Stimulated activated CD4-positive, alpha-beta T cell treated with anti-CD3 and anti-CD28 coated beads, TNF-alpha, amount 100 ng/mL, for 1 hour (primary cell): ENCODE measurements at places on chromosomes 13 and 19.

- DNase-seq = no peak
Observed at GRCh38 chr13:98778749-98779148, 26.3 kb upstream of the SLC15A1 start.

GRCh38 chr13:36130193-36130551, 1.0 kb downstream of the DCLK1 start:
- no peak for DNase-seq

- DNase-seq = no peak
Observed at GRCh38 chr19:31545777-31546176, 196.5 kb upstream of the TSHZ3 start.

- DNase-seq = no peak
Observed at GRCh38 chr19:23882493-23882892, 32.2 kb upstream of the ZNF726 start.

DNA sequence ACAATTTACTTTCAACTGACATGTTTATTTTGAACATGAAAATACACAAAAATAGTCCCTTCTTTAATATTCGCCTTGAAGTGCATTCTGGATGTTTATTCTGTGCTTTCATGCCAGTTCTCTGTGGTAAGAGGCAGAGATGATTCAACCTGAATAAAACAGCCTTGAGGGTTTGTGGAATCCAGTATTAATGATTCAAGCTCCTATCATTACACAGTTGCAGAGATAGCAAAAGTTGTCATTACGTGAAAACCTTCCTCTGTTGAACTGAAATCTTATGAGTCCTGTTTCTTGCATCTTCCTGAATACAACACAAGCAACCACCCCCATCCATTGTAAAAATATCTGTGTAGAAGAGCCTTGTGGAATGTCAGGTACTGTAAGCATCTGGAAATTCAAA, 142.3 kb upstream of the HTR2A start:
- DNase-seq = no peak

GRCh38 chr13:50370303-50370950, 355.2 kb downstream of the KCNRG start:
- DNase-seq = no peak

DNA sequence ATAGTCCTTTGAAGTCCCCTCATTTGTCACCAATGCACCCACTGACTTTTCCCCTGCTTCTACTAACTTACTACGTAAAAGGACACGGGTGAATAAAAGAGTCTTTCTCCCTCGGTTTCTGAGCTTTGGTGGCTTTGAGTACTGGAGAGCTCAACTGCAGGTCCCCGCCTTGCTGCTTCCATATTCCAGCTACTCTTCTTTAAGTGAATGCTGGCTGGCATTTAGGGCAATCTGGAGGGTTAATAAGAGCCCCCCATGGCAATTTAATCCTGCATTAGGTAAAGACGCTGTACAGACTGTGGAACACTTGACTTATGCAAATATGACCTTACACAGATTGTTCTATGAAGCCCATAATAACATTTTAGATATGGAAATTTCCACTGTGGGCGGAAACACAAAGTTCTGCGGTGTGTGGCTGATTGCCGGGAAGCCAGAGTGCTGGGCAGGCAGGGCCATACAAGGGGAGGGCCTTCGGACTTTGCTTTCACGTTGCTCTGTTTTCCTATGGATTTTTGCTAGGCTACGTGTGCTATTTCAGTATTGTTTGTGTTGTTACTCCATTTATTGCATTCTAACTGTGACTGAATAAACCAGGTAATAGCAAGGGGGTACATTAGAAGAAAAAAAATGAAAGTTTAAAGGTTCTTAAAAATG, 97.5 kb downstream of the SLC10A2 start:
- no peak for DNase-seq

DNA sequence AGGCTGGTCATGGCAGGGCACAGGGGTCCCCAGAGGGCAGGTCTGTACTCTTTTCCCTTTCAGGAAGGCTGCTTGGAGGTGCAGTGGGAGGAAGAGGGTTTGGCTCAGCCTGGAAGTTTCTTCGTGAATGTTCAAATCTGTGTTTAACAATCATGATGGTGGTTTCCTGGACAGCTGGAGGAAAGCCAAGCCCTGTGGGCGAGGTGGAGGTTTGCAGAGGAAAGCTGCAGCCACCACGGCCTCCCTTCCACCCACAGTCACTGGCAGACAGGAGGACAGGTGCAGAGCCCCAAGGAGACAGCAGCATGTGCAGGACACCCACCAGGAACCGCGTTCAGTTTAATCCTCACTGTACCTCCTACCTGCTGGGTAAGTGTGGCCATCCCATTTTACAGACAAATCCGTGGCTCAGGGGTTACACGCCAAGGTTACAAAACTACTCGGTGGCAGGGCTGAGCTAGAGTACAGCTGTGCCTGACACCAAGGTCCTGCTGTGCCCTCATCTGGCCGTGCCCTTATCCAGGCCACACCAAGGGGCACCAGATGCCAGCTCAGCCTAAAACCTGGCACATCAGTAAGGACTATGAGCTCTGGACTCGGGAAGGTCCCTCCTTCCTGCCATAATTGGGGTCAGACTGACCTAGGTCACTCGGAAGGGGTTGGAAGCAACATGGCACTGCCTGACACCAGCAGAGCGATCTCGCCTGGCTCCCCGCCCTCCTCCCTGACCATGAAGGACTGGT, 34.1 kb downstream of the SUGP2 start:
- no peak for DNase-seq

DNA sequence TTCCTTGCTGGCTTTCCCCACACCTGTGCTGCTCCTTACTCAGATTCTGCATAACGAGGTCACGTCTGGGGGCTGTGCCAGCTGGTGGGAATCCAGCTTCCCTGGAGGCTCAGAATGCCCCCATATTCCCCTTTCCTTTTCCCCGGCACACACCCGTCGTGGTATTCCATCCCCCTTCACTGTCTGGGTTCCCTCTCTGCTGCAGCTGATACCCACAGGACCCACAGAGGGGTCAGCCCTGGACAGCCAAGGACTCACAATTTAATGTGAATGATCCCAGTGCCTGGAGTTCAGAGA, 4.2 kb upstream of the MYH14 start:
- DNase-seq = no peak

DNA sequence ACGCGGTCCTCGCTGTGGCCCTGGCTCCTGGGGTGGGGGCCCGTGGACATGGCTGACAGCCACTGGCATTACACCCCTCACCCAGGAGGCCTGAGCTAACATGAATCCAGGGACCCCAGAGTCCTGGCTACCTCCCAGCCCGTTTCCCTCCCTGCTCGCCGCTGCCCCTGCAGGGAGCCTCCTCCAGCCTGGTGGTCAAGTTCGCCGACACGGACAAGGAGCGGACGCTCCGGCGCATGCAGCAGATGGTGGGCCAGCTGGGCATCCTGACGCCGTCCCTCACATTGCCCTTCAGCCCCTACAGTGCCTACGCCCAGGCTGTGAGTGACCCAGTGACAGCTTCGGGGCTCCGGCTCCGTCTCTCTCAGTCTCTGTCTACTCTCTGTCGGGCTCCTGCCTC, 56.6 kb downstream of the CELF5 start:
- DNase-seq = no peak

GRCh38 chr19:47142779-47143178, 12.1 kb downstream of the SAE1 start:
- DNase-seq = no peak

GRCh38 chr19:19595171-19595701, 23.3 kb downstream of the PBX4 start:
- DNase-seq = no peak

- DNase-seq = no peak
Observed at GRCh38 chr19:39470724-39471339, 9.8 kb upstream of the TIMM50 start.

DNA sequence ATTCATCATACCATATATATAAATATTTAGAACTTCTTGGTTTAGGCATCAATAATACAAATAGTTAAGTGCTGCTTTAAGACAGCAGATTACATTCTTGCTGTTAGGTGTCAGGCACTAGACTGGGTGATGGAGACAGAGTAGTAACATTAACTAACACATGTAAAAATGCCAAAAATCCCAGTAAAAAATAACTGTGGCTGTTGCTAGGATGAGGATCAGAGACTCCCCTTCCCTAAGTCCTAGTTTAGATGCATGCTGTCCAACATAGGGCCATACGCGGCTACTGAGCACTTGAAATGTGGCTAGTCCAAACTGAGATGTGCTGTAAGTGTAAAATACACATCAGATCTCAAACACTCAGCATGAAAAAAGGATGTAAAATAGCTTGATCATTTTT, 94.7 kb downstream of the CDADC1 start:
- no peak for DNase-seq

- DNase-seq = no peak
Observed at GRCh38 chr13:22173610-22174009, 502.7 kb downstream of the FGF9 start.

DNA sequence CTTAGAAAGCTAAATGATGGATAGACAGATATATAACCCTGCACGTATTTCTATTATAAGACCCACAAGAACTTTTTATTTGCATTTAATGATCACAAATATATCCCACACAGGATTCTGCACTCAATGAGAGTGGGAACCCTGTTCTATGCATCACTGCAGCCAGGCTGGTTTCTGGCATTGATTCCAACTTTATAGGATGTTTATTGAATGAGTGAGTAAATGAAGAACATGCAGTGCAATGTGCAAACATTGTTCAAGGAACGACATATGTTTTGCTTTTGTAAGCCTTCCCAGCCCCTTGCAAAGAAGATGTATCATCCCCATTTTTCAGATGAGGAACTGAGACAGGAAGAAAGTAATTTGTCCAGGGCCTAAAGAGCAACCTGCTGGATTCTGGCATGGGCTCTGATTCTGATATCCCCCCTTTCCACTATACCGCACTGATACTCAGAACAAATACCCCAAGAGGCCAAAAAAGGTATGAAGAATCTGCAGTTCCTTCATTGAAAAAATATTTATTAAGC, 246.3 kb downstream of the LACC1 start:
- no peak for DNase-seq

DNA sequence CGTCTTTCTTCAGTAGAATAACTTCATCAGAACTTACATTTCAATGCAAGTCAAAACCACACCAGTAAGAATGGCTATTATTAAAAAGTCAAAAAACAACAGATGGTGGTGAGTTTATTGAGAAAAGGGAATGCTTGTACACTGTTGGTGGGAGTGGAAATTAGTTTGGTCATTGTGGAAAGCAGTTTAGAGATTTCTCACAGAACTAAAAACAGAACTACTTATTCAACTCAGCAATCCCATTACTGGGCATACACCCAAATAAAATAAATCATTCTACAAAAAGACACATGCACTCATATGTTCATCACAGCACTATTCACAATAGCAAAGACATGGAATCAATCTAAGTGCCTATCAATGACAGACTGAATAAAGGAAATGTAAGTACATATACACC, 231.2 kb downstream of the NHLRC3 start:
- DNase-seq = no peak

DNA sequence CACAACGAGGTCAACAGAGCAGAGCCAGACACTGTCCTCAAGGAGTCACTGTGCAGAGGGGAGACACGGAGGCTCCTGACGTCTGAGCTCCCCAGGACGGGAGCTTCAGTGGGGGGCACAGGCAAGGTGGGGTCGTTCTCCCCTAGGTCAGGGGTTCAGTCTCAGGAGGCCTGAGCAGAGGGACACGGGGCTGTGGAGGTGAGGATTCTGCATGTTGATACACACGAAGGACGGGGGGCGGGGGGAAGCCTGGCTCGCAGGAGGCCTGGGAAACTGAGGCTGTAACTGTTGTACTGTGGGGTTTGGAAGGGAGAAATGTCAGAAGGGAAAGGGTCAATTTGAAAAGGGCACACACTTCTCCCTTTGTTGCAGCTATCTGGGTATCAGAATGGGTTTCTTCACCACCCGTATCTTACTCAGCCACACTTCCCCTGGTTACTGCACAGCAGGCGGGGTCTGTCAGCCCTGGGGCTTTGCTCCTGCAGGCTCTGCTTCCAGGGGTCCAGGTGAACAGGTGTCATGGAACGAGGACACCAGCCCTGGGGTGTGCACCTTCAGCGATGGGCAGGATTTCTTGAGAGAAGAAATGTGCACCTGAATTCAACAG, 748 bp upstream of the SIGLEC8 start:
- DNase-seq = no peak

DNA sequence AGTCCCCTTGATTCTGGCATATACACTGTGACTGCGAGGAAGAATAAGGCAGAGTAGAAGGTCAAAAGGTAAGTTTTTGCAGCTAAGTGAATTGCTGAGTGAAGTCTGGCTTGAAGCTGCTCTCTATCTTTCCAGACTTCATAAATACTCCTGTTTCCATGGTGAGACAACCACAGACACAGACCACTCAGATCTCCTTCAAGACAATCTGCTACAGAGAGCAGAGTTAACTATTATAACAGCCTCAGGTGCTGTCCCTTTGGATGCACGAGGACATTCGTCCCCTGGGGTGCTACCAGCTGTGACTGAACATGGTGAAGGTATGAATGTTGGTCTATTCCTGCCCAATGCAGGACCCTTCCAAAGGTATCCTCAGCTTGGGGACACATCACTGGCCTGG, 104.0 kb downstream of the MYCBP2 start:
- no peak for DNase-seq

DNA sequence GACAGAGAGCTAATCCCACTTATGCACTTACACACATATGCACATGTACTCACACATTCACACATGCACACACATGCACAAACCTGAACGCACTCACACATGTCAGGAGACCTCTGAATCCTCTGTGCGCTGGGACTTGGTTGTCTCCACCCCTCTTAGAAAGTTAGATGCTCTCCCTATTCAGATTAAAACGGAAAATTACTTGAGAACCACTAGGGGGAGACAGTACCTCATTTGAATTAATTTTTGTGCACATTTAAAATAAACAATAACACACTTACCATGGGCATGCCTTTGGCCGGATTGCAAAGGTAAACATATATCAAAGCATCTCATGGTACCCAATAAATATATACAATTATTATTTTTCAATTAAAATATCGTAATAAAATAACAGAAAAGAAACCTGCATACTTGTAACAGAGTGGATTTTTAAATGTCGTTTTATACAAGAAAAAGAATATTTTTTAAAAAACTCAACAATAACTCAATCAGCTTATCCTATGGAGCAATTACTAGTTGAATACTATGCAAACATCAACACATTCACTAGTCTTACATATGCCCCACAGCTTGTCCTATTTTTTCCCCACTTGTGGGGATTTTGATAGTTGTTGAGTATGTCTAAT, 9.5 kb upstream of the LILRB4 start:
- no peak for DNase-seq
